ENCODE measurements at places on chromosomes 11 and 22. TPM values are rescaled to one million over a fixed set of nuclear protein-coding genes. Genes with fewer than 3 reads are reported as not detected.

DNA sequence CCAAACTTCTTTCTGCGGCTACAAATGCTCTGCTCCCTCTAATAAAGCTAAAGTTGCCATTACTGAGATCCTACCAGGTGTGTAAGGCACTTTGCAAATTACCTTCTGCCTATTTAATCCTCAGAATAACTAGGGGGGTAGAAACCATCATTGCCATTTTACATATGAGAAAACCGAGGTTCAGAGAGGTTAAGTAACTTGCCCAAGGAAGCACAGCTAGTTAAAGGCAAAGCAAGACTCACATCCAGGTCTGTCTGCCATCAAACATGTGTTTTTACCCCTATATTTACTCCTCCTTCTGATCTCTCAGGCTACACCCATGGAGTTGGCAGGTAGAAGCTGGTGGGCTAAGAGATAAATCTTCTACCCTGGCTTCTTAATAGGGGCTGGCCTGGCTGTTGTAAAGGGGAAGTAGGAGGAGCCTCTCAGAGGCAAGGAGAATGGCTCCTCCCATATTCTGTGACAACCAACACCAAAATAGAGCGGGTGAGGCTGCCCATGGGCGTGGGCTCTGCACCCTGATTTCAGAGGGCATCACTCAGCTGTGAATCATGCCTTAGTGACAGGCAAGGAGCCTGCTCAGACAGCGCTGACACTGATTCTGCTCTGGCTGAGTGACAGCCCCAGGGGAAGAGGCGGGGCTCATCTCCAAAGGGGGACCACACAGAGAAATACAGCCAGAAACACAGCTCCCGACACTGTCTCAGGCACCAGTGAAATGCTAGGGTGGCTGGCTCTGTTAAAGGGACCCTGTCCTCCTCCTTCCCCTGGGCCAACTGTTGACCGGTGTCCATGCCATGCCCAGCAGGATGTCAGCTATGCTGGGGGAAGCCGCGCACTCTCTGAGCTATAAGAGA is 106.8 kb downstream of the ABTB2 start:
- DNase-seq = peak; percentile 69

DNA sequence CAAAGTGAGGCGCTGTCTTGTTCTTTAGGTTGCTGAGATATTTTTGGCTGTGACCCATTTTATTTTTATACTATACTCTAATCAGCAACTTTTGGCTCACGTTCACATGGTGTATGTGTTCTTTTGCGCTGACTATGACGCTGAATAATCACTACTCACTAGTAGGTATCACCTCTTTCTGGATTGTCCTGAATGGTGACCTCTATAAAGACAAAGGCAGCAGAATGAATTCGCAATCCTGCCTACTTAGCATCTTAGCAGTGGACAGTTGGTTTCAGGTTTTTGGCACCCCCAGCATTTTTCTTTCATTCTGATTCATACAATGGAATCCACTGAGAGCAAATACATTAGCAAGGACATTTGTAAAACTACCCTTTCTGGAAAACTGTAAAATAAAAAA is 351.3 kb downstream of the JRKL start:
- DNase-seq = no peak

GRCh38 chr11:115134926-115135325 is 369.3 kb downstream of the CADM1 start:
- no peak for DNase-seq

GRCh38 chr11:45622861-45623260 is 42.6 kb downstream of the CHST1 start:
- no peak for DNase-seq

GRCh38 chr11:2934021-2934550 is 4.9 kb upstream of the PHLDA2 start:
- DNase-seq = no peak

The CLNS1A gene
- total RNA-seq = 141 TPM

All from naive thymus-derived CD8-positive, alpha-beta T cell (primary cell).